ENCODE measurements at places on chromosomes 11 and 22.

DNA sequence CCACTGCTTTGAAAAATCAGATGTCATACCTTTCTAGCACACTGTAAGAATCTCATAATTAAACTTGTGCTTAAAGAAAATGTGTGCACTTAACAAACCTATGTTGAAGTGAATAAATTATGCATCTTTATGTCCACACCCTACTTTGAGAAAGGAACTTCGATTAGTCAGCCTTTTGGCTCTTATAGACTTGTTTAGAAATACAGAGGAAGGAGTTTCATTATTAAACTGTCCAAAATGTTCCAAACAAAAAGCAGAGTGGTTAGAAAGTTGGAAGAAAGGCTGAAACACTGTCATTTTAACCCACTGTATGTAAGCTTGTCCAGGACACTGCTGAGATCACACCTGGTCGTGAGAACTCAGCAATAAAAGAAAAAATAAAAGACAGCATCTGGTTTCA is 863.2 kb upstream of the CHORDC1 start:
- no peak for DNase-seq

DNA sequence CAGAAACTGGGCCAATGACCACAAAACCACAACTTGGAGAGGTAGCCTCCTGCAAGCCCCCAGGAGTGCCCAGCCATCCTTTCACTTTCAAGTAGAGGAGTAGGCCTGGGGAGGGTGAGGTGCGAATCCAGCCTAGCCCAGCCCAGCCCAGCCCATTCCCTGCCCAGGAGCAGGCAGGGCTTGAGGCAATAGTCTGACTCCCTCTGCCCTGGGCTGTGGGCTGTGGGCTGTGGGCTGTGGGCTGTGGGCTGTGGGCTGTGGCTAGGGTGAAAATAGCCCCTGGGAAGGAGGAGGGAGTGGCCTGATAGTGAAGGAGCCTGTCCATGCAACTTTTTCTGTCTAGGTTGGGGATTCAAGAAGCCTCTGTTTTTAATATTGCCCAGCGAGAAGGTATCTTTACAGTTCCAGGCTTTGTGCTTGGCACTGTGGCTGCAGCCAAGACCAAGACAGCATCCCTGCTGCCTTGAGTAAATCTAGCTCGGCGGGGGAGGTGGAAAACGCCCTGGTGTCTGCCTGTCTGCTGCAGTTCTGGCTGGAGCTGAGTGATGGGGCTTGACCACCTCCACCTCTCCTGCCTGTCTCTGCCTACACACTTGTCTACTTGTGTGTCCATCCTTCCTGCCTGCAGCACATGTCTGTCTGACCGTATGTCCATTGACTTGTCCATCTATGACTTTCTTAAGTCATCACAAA is 40.7 kb downstream of the LMO1 start:
- no peak for DNase-seq

- no peak for DNase-seq
These were observed 28.4 kb downstream of the YAP1 start for GRCh38 chr11:102138670-102139069.

- no peak for DNase-seq
These were observed 35.3 kb downstream of the MED15 start for GRCh38 chr22:20542736-20543135.

DNA sequence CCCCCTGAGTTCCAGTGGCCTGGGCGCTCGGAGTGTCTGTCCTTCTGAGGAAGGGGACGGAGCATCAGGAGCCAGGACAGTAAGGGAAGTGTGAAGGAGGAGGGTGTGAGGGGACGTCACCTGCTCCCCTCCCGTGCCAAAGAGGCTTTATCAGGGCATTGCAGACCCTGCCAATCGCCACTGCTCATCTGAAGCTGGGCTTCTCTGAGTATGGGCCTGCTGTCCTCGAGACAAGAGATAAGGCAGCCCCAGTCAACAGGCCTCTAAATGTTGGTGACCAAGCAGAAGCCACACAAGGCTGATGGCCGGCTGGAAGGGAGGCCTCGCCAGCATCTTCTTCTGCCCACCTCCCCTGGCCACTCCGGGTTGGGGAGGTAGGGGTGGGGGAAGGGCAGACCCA is 29.8 kb downstream of the LIF start:
- DNase-seq = no peak

DNA sequence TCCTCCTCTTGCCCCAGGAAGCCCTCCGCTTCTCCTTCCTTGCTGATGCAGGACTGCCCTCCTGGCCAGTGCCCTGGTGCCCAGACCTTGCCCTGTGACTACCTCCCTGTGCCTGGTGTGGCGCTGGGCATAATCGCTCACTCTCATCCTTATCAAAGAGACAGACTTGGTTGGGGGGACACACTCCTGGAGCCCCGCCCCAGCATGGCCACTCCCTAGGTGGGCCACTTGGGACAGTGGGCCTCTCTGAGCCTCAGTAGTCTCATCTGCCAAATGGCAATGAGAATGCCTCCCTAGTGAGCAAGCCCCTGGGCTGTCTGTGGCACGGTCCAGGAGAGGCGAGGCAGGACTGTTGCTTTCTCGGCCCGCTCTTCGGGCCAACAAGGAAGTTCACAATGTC is 72.7 kb upstream of the TSPAN18 start:
- DNase-seq = no peak

- DNase-seq = no peak
These were observed 6.4 kb downstream of the CLMP start for GRCh38 chr11:123188508-123189165.

DNA sequence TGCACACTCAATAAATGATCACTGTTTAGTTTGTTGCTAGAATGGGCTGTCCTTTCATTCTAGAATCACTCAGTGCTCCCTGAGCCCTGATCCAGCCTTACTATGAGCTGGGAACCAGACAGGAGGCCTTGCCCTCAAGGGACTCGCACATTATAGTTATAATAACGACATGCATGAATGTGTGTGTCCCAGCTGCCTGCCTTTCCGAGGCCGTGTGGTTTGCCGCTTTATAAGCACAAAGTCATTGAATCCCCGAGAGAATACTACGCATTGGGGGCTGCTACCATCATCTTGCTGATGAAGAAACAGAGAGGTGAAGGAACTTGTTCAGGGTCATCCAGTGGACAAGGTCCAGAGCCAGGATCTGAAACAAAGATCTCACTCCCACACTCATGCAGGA is 75.7 kb downstream of the NFAM1 start:
- no peak for DNase-seq

- peak; percentile 95 for DNase-seq
These were observed 1.1 kb downstream of the SLC3A2 start for GRCh38 chr11:62881579-62882430.

DNA sequence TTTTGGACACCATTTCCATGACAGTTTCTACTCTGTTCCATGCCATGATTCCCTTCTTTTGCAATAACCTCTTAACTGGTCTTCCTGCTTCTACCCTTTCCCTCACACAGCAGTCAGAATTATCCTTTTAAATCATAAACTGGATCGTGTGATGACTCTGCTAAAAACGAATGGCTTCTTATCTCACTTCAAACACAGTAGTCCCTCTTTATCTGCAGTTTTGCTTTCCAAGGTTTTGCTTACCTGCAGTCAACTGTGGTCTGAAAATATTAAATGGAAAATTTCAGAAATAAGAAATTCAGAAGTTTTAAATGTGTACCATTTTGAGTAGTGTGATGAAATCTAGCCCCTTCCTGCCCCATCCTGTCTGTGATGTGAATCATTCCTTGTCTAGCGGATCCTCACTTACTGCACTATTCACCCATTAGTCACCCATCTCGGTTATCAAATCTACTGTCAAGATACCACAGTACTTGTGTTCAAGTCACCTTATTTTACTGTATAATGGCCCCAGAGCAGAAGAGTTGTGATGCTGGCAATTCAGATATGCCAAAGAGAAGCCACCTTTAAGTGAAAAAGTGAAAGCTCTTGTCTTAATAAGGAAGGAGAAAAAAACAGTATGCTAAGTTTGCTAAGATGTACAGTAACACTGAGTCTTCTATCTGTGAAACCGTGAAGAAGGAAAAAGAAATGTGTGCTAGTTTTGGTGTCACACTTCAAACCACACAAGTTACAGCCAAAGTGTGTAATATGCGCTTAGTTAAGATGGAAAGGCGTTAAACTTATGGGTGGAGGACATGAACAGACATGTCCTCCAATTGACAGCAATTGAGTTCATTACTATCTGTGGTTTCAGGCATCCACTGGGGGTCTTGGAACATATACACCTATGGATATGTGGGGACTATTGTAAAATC is 283.0 kb downstream of the DDX10 start:
- DNase-seq = no peak

GRCh38 chr11:112806876-112807275 is 154.3 kb upstream of the NCAM1 start:
- DNase-seq = no peak

- DNase-seq = no peak
These were observed 331.1 kb upstream of the NARS2 start for GRCh38 chr11:78905756-78906155.

DNA sequence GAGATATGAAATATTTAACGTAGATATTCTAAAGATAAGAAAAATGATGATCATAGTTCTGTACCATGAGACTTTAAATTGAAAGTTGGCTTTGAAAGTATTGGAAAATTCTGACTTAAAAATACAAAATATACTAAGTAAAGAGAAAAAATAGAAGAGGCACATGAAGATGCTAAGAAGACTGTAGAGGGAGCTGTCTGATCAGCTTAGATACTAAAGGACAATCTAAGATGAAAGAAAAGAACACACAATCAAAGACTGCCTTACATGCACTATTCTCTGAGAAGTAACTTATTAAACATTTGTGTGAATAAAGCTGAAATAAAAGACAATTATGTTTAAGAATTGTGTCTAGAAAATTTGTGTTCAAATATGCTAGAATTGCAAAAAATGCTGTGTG is 55.1 kb downstream of the RBMXL2 start:
- no peak for DNase-seq

GRCh38 chr11:121741351-121741760 is 288.6 kb upstream of the SORL1-AS1 start:
- DNase-seq = no peak

DNA sequence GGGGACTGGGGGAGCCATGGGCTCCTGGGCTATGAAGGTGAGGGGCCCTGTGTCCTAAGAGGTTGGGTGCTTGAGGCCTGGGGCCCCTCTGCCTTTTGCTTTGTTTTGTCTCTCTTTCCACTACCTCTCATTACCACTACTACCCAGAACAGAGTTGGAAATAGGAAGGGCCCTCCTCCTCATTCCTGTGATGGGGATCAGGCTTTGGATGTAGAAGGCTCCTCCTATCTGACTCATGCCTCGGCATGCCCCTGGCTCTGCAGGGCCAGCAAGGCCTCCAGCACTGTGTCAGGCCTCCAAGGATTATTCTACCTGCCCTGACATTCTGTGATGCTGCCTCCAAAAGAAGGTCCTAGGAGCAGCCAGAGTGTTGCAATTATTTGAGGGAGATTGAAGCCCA is 766 bp downstream of the IZUMO1R start:
- no peak for DNase-seq

- DNase-seq = peak; percentile 65
These were observed 22.5 kb upstream of the SEPTIN5 start for GRCh38 chr22:19691721-19692341.

DNA sequence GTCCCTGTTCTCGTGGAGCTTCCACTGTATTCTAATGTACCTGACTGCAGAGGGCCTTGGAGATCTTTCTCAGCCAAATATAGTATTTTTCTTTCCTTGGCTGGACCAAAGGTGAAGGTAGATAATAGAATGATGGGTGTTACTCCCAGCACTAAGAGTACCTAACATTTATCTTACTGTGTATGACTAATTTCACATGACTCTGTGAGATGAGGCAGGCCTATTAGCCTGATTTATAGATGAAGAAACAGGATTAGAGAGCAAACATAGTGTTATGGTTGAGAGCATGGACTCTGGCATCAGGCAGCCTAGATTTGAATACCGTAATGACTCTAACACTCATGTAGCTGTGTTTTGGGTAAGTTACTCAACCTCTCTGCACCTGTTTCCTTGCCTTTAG is 2.7 kb downstream of the ACO2 start:
- DNase-seq = peak; percentile 17

GRCh38 chr22:37560608-37561211 is 430 bp downstream of the CDC42EP1 start:
- DNase-seq = no peak

DNA sequence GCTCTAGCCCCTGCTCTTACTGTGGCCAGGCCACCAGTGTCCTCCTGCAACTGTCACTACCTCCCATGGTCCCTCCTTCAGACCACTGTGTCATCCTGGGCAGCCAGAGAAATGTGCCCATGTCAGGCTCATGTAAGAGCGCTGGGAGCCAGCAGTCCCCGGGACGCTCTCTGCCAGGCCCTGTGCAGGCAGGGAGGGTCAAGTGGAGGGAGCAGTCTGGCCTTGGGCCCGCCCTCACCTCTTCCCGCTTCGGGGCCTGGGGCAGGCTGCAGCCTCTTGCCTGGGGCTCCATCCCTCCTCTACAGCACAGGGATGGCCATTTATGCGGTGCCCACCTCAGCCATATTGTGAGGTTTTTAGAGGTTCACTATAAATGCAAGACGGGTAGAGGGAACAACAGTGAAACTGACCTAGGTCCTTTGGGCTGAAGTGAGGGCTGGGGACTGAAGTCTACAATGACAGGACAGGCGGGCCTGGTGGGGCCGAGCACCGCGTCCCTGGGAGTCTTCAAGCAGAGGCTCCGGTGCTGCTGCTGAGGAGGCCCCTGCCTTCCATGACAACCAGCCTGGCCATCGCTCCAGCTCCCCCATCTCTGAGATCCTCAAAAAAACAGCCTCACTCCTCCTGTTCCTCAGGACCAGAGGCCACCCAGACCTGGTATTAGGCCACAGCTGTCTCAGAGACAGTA is 54.9 kb upstream of the TTLL12 start:
- DNase-seq = no peak

GRCh38 chr22:38313384-38313955 is 3.8 kb downstream of the CSNK1E start:
- peak; percentile 55 for DNase-seq

DNA sequence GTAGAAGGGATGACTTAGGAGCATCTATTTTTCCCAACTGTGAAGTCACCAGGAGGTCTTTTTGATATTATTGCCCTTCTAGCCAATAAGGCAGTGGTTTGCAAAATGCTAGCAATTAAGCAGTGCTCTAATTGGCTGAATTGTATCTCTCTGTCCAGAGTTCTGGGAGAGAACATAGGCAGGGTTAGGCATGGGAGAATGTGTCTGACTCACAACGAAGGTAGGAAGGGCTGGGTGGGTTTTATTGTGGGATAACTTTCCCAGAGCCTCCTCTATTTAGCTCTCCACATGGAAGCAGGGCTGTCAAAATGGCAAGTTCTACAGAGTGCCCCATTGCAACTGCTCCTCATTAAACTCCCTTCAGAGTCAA is 415.9 kb upstream of the CADM1 start:
- DNase-seq = no peak

GRCh38 chr11:126008956-126009355 is 53.7 kb downstream of the CDON start:
- no peak for DNase-seq

DNA sequence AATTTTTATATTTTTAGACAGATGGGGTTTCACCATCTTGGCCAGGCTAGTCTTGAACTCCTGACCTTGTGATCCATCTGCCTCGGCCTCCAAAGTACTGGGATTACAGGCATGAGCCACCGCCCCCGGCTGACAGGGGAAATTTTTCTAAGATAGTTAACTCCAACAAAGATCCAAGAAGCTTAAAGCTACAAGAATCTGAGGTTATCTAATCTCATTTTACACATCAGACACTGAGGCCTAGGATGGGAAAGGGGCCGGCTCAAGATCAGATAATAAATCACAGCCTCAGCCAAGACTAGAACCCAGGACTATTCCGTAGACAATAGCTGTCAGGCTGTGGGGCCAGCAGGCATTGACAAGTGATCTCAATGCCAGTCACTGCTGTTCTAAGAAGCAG is 94.0 kb downstream of the AMBRA1 start:
- DNase-seq = no peak

GRCh38 chr11:117430293-117430955 is 102.8 kb downstream of the CEP164 start:
- DNase-seq = no peak

All from NCI-H460 (cell line).